ENCODE measurements at places on chromosomes 3 and 15. TPM values are rescaled to one million over a fixed set of nuclear protein-coding genes. Genes with fewer than 3 reads are reported as not detected.

DNA sequence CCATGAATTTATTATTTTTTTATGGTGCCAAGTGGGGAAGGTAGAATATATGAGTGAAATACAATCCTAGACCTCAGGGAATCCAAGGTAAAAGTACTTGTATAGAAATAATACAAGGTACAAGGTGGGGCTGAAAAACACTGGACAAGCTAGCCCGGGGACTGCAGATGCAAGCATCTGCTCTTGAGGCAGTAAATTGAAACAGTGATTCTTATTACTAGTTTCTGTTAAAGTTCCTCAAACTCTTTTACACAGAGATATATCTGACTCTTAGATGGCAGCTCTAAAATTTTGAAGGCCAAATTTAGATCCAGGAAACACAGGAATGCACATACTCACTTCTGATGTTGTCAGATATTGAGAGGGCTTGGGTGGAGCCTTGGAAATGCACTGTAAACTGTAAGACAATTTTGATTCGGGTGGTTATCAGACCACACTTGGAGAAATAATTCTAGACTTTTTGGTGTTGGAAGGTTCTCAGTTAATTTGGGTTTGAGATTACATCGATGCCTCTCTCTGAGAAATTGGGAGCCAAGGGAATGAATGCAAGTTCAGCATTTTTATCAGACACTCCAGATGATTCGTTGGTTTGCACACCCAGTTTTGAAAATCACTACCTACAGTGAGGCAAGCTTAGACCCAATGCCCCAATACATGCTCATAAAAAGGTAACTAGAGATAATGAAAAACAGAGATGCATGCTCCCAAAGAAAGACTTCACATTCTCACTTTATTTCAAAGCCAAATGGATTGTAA lies 7.3 kb downstream of the TP63 start:
- no peak for DNase-seq
- H3K27me3 ChIP-seq, result no peaks in the 10 kb centered on the region
- no peak overlapping the region for H3K27ac ChIP-seq
- H3K36me3 ChIP-seq, result no peaks in the 10 kb centered on the region
- no peak overlapping the region for H3K4me3 ChIP-seq

GRCh38 chr15:56837273-56837672 lies 81.2 kb upstream of the TCF12 start:
- no peak overlapping the region for H3K27ac ChIP-seq
- no peak overlapping the region for H3K4me3 ChIP-seq
- H3K27me3 ChIP-seq, result peaks cover 2% of the 10 kb centered on the region
- H3K36me3 ChIP-seq, result no peaks in the 10 kb centered on the region
- peaks cover 7% of the 10 kb centered on the region for H3K4me1 ChIP-seq

GRCh38 chr3:159645874-159646273 lies 342.8 kb upstream of the IL12A start:
- peaks cover 2% of the 10 kb centered on the region for H3K27me3 ChIP-seq
- H3K36me3 ChIP-seq, result no peaks in the 10 kb centered on the region
- no peaks in the 10 kb centered on the region for H3K4me1 ChIP-seq

- peaks cover 3% of the 10 kb centered on the region for H3K4me1 ChIP-seq
- H3K4me3 ChIP-seq, result no peak overlapping the region
- H3K27me3 ChIP-seq, result peaks cover 7% of the 10 kb centered on the region
- no peak overlapping the region for H3K27ac ChIP-seq
These were observed 56.5 kb downstream of the KY start for GRCh38 chr3:134594331-134594741.

DNA sequence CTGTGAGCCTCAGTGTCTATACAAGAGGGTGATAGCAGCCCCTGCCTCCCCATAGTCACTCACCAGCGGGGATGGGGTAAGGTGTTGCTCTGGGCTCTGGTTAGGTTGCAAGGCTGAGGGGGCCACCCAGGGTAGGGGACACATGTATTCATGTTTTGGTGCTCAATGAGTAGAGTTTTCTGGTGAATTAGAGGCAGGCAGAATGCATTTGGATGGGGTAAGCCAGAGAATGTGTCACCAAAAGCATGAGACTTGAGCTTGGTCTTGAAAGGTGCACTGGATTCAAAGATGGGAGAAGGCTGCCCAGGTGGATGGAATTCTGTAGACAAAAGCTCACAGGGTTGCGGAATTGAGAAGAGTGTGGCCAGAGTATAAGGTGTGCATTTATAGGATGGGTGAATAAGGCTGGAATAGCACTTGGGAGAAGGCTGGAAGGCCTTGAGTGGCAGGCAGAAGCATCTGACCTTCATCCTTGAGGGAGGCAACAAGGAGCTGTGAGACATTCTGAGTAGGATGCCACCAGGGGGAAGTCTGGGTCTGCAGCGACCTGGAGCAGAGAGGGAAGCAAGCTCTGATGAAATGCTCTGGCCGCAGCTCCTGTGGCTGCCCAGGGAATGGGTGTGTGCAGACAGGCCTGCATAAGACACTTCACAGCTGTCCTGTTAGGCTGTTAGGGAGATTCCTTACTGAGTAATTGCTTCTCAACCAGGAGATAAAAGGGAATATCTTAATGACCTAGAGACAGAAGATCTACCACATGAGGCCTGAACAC lies 149.6 kb downstream of the CHDH start:
- H3K4me1 ChIP-seq, result peaks cover 54% of the 10 kb centered on the region
- H3K27me3 ChIP-seq, result peaks cover 13% of the 10 kb centered on the region
- H3K27ac ChIP-seq, result no peak overlapping the region
- no peak for DNase-seq

DNA sequence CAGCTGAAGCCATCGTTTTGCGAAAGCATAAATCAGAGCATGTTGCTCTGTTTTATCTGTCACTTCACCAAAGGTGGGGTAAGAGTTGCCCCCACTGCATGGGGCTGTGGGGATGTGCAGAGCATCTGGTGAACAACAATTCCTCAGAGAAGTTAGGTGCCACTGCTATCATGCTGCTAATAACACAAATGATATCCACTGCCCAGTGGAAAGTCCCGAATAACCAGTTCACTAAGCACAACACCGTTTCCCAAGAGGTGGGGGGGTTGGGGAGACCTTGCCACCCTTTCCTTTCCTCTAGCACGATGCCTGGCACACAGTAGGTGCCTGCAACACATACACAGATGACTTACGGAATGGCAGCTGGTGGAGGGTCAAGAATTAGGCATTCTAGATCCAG lies 38.6 kb downstream of the FAM3D start:
- peaks cover 7% of the 10 kb centered on the region for H3K27me3 ChIP-seq
- H3K4me1 ChIP-seq, result peaks cover 6% of the 10 kb centered on the region
- no peak for DNase-seq

Gene ZMAT3
- total RNA-seq, result 12.3 TPM

GRCh38 chr15:48096813-48097212 lies 24.0 kb upstream of the SLC24A5 start:
- no peak for DNase-seq
- no peaks in the 10 kb centered on the region for H3K4me1 ChIP-seq
- H3K4me3 ChIP-seq, result no peak overlapping the region
- H3K27ac ChIP-seq, result no peak overlapping the region
- no peaks in the 10 kb centered on the region for H3K27me3 ChIP-seq
- no peaks in the 10 kb centered on the region for H3K36me3 ChIP-seq

GRCh38 chr3:97987306-97987705 lies 15.1 kb upstream of the RIOX2 start:
- H3K27me3 ChIP-seq, result no peaks in the 10 kb centered on the region
- H3K4me3 ChIP-seq, result no peak overlapping the region
- H3K27ac ChIP-seq, result no peak overlapping the region

- no peak for DNase-seq
- no peaks in the 10 kb centered on the region for H3K36me3 ChIP-seq
- H3K27me3 ChIP-seq, result peaks cover 4% of the 10 kb centered on the region
These were observed 135.3 kb downstream of the FMN1 start for GRCh38 chr15:33059184-33059583.

- H3K4me3 ChIP-seq, result no peak overlapping the region
- no peaks in the 10 kb centered on the region for H3K36me3 ChIP-seq
- no peak for DNase-seq
- H3K4me1 ChIP-seq, result no peaks in the 10 kb centered on the region
These were observed 52.1 kb downstream of the NEK10 start for GRCh38 chr3:27317096-27317495.

DNA sequence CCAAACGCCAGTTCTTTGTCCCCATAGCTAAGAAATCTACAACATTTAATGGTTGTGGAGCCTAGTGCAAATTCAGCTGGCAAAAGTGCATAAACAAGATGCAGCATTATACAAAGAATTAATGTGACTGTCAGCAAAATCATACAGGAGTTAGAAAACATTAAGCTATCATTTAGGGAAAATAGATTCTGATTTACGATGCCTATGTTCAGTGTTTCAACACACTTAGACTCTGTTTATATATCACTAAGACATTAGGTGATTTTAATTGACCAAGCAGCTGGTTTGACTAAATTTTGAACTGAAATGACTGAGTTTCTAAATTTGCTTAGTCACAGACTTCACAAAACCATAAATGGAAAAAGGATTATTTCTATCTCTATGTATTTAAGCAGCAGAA lies 1076.8 kb downstream of the TBL1XR1 start:
- no peak overlapping the region for H3K4me3 ChIP-seq
- DNase-seq, result no peak
- no peaks in the 10 kb centered on the region for H3K4me1 ChIP-seq
- no peak overlapping the region for H3K27ac ChIP-seq
- no peaks in the 10 kb centered on the region for H3K27me3 ChIP-seq

DNA sequence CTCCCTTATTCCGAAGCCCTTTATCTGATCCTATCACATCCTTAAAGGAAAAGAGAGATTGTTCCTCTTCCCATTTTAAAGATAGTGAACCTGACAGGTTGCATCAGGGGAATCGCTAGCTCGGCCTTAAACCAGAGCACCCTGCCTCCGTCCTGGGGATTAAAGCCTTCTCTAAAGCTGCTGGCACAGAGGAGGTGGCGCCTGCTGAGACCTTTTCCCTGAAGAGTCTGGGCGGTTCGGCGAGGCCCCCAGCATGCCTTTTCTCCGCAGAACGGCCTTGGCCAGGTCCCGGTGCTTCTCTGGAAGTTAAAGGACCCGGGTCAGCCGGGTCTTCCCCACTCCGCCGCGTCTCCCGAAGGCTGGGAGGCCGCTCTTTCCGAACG lies 593 bp downstream of the FAM219B start:
- peak overlapping the region; percentile 71 for H3K27ac ChIP-seq
- peak overlapping the region; percentile 91 for H3K4me3 ChIP-seq
- H3K36me3 ChIP-seq, result peaks cover 47% of the 10 kb centered on the region
- no peaks in the 10 kb centered on the region for H3K27me3 ChIP-seq
- no peak for DNase-seq

Gene COLQ
- total RNA-seq, result 5.2 TPM

DNA sequence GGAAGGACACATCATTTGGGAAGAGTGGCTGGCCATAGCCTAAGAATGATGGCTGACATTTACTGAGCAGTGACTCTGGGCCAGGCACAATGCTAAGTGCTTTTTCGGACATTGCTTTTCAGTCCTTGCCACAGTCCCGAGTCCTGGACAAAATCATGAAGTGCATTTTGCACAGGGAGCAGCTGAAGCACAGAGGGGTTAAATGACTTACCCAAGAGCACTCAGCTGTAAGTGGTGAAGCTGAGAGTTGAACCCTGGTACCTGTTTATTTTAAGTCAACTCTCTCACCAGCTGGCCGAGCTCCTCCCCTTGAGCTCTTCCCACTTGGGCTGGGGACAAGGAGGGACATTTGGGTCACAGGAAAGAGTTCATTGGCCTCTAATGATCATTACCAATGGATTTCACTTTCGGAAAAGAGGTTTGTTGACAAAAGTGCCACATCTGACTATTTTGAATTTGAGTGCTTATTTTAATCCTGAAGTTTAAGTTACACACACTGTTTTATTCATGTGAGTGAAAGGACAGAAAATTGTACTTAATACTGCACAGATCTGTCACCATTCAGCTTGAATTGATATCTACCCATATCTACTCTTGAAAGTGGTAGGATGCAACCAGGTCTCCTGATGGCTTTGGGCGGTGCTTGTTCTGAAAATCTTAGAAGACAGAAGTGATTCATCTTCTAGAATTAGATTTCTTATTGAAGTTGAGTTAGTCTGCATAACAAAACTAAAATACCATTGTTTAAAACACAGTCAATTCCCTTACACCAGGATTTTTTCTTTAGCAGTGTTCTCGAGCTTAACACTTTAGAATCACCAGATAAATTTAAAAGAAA lies 368.7 kb upstream of the PROK2 start:
- H3K27me3 ChIP-seq, result no peaks in the 10 kb centered on the region
- DNase-seq, result no peak
- H3K4me3 ChIP-seq, result no peak overlapping the region
- no peak overlapping the region for H3K27ac ChIP-seq
- no peaks in the 10 kb centered on the region for H3K36me3 ChIP-seq

DNA sequence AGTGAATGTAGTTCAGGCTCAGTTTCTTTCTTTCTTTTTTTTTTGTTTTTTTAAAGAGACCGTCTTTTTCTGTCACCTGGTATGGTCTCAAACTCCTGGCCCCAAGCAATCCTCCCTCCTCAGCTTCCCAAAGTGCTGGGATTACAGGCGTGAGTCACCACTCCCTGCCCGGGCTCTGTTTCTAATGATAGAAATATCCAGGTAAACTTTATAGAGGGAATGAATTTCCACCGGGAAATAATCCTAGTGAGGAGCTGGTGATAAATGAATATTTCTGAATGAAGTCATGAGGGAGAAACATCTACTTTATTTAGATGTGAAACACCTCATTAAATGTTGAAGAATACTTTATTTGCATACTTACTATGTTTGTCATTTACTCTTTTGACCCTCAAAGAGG lies 7.2 kb downstream of the RNF13 start:
- H3K4me1 ChIP-seq, result peaks cover 43% of the 10 kb centered on the region
- DNase-seq, result no peak
- H3K4me3 ChIP-seq, result no peak overlapping the region
- no peaks in the 10 kb centered on the region for H3K27me3 ChIP-seq

- no peak overlapping the region for H3K4me3 ChIP-seq
- H3K27ac ChIP-seq, result no peak overlapping the region
- no peaks in the 10 kb centered on the region for H3K4me1 ChIP-seq
- no peaks in the 10 kb centered on the region for H3K36me3 ChIP-seq
These were observed 218.8 kb downstream of the UBE2E2 start for GRCh38 chr3:23421811-23422516.

DNA sequence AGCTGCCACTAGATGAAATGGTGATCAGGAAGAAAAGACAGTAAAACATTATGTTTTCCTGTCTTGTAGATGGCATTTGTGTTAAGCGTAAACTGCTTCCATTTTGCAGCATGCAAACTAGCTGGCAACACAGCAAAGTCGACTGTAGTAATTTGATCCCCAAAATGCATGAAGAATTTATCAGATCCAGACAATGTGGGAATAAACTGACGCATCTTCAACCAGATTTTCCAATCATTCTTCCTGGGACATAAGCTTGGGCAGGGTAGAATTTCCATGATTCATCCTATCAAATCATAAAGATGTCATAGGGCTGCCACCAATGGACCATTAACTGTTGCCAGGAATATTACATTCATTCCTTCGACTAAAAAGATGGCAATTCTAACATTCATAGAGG lies 260.3 kb downstream of the ERC2 start:
- H3K4me3 ChIP-seq, result no peak overlapping the region
- H3K36me3 ChIP-seq, result no peaks in the 10 kb centered on the region
- no peak overlapping the region for H3K27ac ChIP-seq
- no peak for DNase-seq
- H3K4me1 ChIP-seq, result no peaks in the 10 kb centered on the region

GRCh38 chr3:197577366-197578074 lies 21.8 kb upstream of the BDH1 start:
- H3K27ac ChIP-seq, result no peak overlapping the region
- H3K4me1 ChIP-seq, result no peaks in the 10 kb centered on the region
- no peaks in the 10 kb centered on the region for H3K36me3 ChIP-seq
- no peak overlapping the region for H3K4me3 ChIP-seq
- peaks cover 2% of the 10 kb centered on the region for H3K27me3 ChIP-seq
- DNase-seq, result no peak
